ENCODE measurements at places on chromosomes 4 and X.

DNA sequence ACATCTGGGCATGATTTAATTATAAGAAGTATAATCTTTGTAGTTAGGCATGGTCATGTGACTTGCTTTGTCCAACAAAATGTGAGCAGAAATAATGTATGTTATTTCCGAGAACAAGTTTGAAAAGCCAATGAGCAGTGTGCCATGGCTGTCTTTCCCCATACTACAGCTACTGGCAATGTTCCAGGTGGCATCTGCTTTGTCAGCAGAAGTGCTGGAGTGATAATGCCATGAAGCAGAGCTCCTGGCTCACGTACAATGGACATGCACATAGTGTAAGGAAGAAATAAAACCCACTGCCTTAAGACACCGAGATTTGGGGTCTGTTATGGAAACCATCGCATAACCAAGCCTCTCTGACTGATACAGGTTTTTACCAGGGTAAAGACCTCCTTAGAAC, 212.6 kb upstream of the RASGEF1B start:
- no peak for DNase-seq

- DNase-seq = no peak
Measured at GRCh38 chrX:31331015-31331414, 259.2 kb upstream of the FTHL17 start.

DNA sequence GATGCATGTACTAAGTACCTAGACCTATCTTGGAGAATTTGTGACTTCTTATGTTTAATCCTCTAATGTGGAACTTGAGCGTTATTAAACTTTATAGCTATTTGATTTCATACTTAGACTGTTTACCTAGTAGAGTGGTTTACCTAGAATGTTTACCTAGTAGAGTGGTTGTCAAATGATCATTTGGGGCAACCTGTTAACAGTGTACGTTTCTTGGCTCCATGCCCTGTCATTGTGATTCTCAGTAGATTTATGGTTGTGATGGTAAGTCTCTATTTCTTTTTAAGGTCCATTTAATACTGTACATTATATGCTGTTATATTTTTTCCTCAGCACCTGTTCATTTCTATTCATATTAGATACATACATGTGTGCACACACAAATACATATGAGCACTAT, 233.0 kb upstream of the MAD2L1 start:
- DNase-seq = no peak

DNA sequence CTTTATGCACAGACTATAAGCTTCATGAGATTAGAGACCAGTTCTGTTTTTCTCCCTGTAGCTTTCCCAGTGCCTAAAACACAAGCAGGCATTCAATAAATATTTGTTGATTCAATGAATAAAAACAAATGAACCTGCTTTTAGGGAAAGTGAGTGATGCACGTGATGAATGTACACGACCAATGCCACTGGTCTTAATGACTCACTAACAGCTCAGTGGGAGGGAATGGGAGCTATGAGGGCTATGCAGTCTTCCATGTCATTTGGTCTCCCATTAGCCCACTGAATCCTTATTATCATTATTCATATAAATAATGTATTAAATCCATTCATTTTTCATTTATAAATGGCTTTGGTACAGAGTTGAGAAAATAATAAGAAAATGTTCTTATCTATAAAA, 247.4 kb downstream of the FBXO8 start:
- DNase-seq = no peak

DNA sequence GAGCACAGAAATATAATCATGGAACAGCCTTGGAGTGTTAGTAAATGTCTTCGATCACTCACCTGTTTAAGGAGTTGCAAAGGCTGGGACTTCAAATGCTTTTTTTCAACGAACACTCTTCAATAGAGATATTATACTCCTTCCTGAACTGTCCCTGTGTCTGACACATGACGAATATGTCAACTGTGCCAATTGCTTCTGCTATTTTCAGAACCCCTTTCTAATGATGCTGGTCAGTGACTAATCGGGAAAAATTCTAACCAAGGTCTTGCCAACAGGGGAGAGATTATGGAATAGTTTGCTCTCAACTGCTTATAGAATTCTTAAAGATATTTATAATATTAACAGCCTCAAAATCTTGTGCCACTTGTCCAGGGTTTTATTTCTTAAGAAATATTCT, 8.5 kb upstream of the KLHL34 start:
- DNase-seq = no peak

DNA sequence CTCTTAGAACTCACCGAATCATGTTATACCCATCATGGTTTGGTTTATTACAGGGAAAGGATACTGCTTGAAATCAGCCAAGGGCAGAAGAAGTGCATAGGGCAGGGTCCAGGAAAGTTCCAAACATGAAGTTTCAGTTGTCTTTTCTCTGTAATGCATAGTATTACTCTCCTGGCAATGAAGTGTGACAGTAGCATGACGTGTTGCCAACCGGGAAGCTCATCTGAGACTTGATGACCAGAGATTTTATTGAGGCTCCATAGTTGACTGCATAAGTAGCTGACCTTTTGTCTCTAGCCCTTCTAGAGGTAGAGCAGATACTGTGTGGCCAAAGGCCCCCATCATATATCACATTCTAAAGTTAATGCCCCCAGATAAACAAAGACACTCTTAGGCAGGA, 72.1 kb downstream of the BEND4 start:
- no peak for DNase-seq

DNA sequence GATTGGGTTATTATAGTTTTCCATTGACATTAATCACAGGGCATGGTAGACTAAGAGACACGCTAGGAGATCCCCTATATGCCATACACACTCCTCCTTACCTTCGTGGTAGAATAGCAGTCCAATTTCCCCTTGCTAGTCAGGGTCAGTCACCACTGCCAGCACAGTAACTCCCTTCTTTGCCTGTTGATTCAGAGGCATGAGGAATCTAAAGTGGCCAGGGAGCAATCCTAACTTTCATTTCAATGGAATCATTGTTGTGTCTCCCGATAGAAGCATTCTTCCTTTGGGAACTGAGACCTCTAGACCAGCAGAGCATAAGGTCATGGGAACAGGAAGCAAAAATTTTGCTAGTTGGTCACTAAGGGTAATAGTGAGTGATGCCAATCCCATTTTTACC, 51.1 kb downstream of the COL25A1 start:
- DNase-seq = no peak

DNA sequence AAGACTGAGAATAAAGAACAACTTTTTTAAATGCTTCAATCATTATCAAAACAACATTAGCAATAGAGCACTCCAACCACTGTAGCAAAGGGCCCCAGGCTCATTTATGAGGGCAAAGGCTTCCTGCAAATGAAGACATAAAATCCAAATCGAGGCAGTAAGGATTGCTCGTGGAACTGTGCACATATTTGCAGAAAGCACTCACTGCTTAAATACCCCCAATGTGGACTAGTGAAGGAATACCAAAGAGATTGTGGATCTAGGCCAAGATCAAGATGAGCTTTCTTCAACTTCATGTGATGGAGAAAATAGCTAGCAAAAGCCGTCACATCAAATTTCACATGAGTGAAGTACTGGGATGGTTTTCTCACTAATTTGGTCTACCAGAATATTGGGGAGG, 35.2 kb downstream of the GPC3 start:
- no peak for DNase-seq

DNA sequence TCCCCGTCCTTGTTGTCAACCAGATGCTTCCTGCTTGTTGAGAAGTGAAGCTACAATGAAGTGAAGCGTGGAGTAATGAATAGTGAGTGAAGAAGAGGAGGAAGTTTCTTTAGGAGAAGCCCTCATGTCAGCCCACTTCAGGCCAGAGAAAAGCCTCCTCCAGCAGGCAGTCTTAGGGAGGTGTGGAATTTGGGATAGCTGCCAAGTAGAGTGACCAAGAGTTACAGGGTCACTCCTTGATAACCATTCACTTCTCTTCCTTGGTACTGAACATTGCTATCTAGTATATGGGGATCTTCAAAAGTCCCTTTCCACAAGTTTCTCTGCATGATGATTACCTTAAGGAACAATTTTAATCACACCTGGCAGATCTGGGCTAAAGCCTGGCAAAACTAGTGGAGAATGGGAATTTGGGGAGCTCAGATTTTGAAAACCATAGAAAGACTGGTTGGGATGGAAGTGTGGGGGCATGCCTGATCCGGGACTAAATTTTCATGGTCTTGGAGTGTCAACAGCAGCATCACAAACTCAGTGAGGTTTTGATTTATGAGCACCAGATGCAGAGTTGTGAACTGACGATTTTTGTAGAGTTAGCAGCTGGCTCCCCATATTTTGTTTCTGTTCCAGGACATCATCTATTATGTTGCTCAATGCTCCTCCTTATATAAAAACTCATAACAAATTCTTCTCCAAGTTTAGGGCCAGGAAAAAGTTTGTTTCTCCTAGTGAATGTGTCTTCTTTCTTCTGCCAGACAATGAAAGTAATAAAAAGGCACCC, 53.1 kb downstream of the IGSF1 start:
- no peak for DNase-seq

GRCh38 chr4:59979061-59979460, 1221.1 kb upstream of the ADGRL3 start:
- no peak for DNase-seq

DNA sequence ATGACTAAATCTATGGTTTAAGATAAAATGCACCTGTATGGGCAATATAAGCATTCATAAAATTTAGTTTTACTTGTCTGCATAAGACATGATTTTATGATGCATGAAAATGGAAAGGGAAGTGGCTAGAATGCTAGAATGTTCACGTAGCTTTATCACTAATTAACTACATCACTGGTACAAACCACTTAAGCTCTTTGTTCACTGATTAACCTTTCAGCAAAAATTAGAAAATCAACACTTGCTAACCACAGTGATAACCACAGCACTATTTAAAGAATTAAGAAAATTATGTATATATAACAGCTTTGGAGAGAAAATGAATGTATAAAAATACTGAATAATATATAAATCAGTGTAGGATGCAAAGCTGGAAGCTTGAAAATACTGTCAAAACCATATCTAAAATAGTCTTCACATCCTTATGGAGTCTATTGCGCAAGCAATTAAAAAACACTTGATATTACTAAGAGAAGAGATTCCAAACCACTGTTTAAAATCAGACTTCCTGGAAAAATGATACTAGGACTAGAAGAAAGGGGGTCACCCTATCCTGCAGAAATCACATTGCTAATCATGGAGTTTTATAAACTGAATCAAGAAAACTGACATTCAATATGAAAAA, 51.9 kb downstream of the EFHC2 start:
- no peak for DNase-seq

GRCh38 chr4:169245061-169245460, 25.7 kb downstream of the SH3RF1 start:
- no peak for DNase-seq

GRCh38 chr4:61320631-61321030, 120.5 kb downstream of the ADGRL3 start:
- DNase-seq = no peak

DNA sequence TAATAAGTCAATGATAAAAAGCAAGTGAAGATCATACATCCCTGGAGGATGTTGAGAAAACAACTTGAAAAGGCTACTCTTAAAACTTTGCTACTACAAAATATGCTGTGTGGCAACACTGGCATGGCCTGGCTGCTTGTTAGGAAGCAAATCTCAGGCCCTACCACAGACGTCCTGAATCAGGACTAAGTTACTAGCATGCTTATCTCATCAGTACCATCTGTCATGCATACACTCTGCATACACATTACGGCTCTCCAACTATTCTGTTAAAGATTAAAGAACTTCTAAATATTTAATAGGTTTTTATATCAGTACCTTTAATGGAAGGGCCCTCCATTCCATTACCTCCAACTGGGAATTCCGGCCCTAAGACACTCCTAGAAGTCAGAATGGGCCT, 8.2 kb downstream of the PAPSS1 start:
- DNase-seq = no peak

GRCh38 chr4:26819026-26819425, 41.6 kb upstream of the STIM2 start:
- DNase-seq = no peak

DNA sequence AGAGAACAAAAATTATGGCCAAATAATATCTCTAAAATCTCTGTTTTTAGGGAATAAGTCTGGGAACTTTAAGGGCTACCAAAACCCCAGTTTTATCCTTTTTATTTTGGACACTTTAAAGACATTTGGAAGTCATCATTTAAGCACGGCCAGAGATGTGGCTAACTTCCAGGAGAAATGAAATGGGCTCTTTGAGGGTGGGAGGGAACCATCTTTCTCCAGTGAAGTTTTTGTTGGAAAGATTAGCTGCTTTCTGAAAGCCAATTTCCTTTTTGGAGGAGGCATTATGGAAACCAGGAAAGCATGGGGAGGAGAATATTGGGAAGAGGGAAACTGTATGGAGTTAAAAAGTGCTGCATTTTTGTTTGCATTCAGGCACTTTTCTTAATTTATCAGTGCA, 4.8 kb downstream of the VSIG1 start:
- DNase-seq = no peak

GRCh38 chr4:83381173-83381572, 46.5 kb upstream of the HPSE start:
- peak; percentile 56 for DNase-seq

DNA sequence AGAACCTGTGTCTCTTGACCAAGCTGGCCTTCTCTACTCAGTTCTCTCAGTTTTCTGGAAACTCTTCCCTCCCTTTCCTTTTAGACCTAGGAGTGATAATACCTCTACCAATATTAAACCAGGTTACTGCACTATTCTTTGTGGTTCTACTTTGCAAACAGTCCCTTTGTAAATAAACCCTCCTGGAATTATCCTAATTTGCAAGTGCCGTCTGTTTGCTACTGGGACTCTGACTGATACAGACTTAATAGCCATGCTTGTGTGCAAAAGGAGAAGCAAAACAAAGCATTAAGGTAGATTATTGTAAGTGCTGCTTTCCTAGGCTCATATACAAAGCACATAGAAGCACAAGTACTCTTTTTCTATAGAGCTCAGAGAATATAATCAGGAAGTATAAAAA, 507.0 kb downstream of the INPP4B start:
- DNase-seq = no peak

DNA sequence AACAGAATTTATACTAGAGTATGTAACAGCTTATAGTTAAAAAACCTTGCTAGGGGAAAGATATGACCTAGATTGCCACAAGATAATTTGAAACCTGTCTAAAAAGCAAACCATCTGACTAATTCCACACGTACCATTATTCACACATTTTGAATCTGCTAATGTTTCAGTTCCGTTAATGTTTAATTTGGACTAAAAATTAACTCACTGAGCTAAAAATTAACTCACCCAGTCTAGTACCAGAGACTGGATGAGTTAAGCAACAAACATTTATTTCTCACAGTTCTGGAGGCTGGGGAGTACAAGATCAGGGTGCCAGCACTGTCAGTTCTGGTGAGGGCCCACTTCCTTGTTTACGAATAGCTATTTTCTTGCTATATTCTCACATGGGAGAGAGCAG, 231.5 kb upstream of the DIAPH2 start:
- no peak for DNase-seq

GRCh38 chr4:155047755-155048154, 160.7 kb upstream of the NPY2R start:
- DNase-seq = peak; percentile 55

DNA sequence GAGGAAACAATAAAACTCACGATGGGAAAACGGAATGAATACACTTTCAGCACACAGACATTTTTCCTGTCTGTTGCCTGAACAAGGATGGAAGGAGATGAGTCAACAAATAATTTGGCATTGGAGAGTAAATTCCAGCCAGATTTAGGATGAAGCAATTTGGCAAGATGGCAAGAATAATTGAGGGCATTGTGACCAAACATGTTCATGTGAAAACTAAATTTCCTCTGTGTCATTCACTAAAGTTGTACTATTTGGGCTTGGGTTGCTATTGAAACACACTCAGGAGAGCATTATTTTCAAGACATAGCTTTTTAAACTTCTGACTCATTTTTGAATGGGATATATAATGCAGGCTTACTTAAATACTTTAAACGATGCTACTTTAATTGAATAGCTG, 1614.4 kb downstream of the PCDH19 start:
- peak; percentile 23 for DNase-seq

Data from bronchial epithelial cell (primary cell).